ENCODE measurements at places on chromosomes 4 and X. TPM values are rescaled to one million over a fixed set of nuclear protein-coding genes. Genes with fewer than 3 reads are reported as not detected.

MAP9 gene
- total RNA-seq = 14.5 TPM

PHOX2B gene
- not detected for total RNA-seq

ANKRD50 gene
- total RNA-seq = 56.3 TPM

ARHGAP24 gene
- 78.0 TPM for total RNA-seq

CEP135 gene
- 10.3 TPM for total RNA-seq

COX7B2 gene
- not detected for total RNA-seq

CXCL6 gene
- total RNA-seq = 46.2 TPM

GSX2 gene
- not detected for total RNA-seq

PABPC1L2A gene
- total RNA-seq = not detected

ARSJ gene
- 23.9 TPM for total RNA-seq

NHS gene
- 5.3 TPM for total RNA-seq

H2BW2 gene
- not detected for total RNA-seq

NDNF gene
- not detected for total RNA-seq

KLB gene
- under 0.01 TPM for total RNA-seq
